ENCODE measurements at places on chromosomes 11 and 22. TPM values are rescaled to one million over a fixed set of nuclear protein-coding genes. Genes with fewer than 3 reads are reported as not detected.

AKIP1 gene
- 54.8 TPM for total RNA-seq

P4HA3 gene
- 8.8 TPM for total RNA-seq

CYP2D6 gene
- 0.14 TPM for total RNA-seq

FOXR1 gene
- not detected for total RNA-seq

EXPH5 gene
- total RNA-seq, result 0.22 TPM

H19 gene
- total RNA-seq, result 5.2 TPM

MB gene
- total RNA-seq, result not detected

CYB5R2 gene
- total RNA-seq, result 16.4 TPM

SLC22A8 gene
- total RNA-seq, result not detected

RHOD gene
- 7.6 TPM for total RNA-seq

SCN4B gene
- not detected for total RNA-seq

PGAP2 gene
- total RNA-seq, result 11.0 TPM

PLCB3 gene
- 105 TPM for total RNA-seq

MYOD1 gene
- total RNA-seq, result not detected

GLYAT gene
- total RNA-seq, result not detected

LIF gene
- total RNA-seq, result 82.9 TPM

TLCD5 gene
- total RNA-seq, result 6.6 TPM

CDC42BPG gene
- 0.22 TPM for total RNA-seq

LRRC4C gene
- total RNA-seq, result under 0.01 TPM

VPREB1 gene
- not detected for total RNA-seq

ELFN2 gene
- 0.66 TPM for total RNA-seq

ST14 gene
- under 0.01 TPM for total RNA-seq

MAJIN gene
- not detected for total RNA-seq

CD3D gene
- total RNA-seq, result not detected

RPS19BP1 gene
- 51.4 TPM for total RNA-seq

NAV2 gene
- total RNA-seq, result 13.7 TPM

TIMM10 gene
- 27.9 TPM for total RNA-seq

STIM1 gene
- 45.3 TPM for total RNA-seq

SYT9 gene
- 0.43 TPM for total RNA-seq

OR8G1 gene
- total RNA-seq, result not detected

NTM gene
- total RNA-seq, result 97.8 TPM

SHISA8 gene
- total RNA-seq, result not detected

TTC36 gene
- 0.86 TPM for total RNA-seq

CD6 gene
- not detected for total RNA-seq

FERMT3 gene
- total RNA-seq, result 10.2 TPM

BATF2 gene
- 1.8 TPM for total RNA-seq

PIH1D2 gene
- 1.0 TPM for total RNA-seq

FOLR1 gene
- total RNA-seq, result not detected

MMP8 gene
- not detected for total RNA-seq

OR8D4 gene
- not detected for total RNA-seq

RTN4RL2 gene
- total RNA-seq, result not detected

PDGFB gene
- 2.6 TPM for total RNA-seq

MRGPRX4 gene
- not detected for total RNA-seq

AASDHPPT gene
- 67.0 TPM for total RNA-seq

SCT gene
- total RNA-seq, result not detected
